ENCODE measurements at places on chromosomes 6 and 20.

DNA sequence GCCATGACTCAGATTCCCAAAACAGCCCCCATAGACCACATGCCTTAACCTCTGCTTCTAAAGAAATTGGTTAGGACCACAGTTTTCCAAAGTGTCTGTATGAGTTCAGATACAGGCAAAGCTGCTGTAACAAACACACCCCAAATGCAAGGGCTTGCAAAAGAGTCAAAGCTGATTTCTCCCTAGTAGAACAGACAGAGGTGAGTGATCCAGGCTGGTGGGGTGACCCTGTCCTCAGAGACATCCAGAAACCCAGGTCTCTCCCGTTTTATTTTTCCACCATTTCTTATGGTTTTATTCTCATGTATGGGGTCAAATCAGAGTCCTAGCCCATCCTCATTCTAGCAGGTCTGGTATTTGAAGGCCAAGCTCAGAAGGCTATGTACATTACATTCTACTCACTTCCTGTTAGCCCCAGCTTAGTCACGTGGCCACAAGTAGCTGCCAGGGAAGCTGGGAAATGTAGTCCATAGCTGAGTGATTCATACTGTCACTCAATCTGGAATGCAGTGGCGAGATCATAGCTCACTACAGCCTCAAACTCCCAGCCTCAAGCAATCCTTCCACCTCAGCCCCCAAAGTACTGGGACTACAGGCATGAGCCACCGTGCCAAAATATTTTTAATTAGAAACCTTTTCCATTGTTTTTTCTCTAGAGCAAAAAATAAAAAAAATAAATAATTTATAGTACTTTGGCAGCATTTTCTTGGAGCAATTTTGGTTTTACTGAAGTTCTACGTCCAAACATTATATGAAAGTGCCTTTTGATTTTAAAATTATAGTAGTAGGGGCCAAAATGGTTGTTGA lies 175.2 kb downstream of the ZMYND8 start:
- no peak for DNase-seq

DNA sequence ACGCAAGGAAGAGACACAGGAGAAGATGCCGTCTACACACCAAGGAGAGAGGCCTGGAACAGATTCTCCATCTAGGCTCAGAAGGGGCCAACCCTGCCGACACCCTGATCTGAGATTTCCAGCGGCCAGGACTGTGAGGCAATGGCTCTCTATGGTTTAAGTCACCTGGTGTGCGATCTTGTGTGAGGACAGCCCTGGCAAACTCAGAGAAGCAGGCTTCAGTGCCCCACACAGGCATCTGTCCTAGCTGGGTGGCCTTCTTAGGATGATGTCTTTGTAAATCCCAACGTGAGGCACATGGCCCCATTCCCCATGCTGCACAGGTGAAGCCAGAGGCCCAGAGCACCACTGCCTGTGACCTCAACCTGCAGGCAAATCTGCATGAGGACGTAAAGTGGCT lies 87.6 kb upstream of the FRMD1 start:
- no peak for DNase-seq

- DNase-seq = no peak
Measured at GRCh38 chr6:146997062-146997461, 207.2 kb upstream of the STXBP5 start.

DNA sequence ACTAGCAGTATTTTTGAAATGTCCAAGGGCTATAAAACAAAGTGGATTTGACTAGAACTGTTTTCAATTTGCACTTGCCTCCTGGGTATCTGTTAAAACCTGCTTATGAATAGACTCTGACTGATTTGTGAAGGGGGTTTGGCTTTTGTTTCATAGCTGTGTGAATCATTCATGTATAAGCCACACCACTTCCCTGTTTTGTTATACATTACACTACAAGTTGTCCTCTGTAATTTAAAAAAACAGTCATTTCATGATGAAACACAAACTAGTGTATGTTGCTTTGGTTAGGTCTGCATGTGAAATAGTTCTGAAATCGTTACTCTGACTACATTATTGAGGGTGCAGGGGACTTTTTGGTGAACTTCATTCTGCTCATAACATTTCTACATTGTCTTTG lies 121.7 kb downstream of the NKAIN2 start:
- DNase-seq = no peak

- no peak for DNase-seq
Measured at GRCh38 chr6:125953502-125953875, 3.1 kb upstream of the HINT3 start.

DNA sequence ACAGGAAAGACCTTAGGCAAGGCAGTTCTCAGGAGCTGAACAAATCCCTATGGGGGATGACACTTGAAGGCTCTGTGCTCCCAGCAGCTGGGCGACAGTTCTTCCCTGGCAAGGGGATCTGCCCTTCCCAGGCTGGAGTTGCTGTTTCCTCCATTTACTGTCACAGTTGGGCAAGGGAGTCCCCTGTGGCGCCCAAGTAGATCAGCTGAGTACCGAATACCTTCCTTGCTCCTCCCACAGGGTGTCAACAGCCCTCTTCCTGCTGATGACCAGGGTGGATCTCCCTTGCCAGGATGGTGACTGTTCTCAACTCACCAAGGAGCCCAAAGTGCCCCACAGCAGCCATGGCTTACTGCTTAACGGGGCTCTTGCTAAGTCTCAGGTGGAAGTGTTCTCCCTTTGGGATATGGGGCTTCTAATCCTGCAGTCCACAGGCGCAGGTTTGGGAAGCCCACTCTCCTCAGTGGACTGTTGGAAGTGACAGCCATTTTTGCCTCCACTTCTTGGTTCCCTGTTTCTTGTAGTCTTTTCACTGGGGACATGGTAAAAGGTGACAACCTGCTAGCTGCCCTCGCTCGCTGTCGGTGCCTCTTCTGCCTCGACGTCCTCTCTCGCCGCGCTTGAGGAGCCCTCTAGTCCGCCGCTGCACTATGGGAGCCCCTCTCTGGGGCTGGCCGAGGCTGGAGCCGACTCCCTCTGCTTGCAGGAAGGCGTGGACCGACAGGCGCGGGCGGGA lies 5.7 kb upstream of the PSMG4 start:
- no peak for DNase-seq

DNA sequence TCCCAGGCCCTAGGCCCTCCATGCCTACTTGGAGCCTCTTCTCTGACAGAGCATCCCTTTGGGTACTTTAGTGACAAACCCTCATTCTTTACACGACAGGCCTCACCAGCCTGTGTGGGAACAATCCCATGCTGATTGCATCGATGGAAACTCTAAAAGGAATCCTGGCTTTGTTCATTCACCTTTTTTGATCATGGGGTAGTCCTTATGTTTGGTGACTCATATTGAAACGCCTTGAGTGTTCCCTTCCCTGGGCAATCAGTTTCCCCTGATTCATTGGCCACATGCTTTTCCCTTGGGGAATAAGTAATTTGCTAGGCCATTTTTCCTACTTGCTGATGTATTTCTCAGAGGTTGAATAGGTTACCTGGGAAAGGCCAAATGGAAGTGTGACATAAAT lies 14.7 kb upstream of the TNFAIP3 start:
- DNase-seq = no peak

DNA sequence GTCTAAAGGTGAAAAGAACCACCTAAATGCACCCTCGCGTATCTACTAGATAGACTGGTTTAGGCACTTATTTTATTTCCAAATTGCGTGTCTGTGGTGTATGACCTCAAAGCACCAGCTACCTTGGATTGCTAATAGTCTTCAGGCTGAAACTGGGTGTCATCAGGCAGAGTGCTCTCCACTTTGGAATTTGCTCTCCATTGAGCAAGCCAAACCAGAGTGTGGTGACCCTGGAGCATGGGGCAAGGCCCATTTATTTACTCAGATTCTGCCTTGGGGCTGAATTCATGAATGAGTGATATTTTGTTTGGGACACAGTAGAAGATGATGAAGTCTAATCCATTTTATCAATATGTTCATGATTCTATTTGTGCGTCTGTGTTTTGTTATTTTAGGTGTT lies 812.8 kb upstream of the SLC35B3 start:
- no peak for DNase-seq

DNA sequence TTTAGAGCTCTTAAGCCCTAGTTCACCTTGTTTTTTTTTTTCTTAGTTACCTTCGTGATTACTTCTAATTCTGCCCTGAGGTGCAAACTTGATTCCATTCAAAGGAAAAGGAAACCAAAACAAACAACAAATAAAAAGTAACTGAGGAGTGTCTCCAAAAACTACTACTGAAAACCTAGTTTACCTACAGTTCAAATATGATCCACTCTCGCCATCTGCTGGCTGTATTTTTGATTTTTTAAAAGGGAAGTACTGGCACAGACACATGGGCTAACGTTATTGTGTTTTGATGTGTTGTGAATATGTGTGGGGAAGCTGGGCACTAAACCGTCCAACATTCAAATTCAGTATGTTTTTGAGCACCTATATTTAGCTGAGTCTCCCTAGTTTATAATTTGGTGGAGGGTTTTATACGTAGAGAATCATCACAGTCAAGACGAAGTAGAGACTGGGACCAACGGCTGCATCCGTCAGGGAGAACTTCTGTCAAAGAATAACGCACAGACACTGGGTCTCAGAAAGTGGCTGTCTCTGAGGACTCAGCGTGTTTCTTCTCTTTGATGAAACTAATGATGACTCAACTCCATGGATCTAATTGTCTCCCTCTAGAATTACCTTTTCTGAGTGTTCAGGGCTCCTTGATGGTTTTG lies 373.5 kb upstream of the BTBD3 start:
- DNase-seq = peak; percentile 74

DNA sequence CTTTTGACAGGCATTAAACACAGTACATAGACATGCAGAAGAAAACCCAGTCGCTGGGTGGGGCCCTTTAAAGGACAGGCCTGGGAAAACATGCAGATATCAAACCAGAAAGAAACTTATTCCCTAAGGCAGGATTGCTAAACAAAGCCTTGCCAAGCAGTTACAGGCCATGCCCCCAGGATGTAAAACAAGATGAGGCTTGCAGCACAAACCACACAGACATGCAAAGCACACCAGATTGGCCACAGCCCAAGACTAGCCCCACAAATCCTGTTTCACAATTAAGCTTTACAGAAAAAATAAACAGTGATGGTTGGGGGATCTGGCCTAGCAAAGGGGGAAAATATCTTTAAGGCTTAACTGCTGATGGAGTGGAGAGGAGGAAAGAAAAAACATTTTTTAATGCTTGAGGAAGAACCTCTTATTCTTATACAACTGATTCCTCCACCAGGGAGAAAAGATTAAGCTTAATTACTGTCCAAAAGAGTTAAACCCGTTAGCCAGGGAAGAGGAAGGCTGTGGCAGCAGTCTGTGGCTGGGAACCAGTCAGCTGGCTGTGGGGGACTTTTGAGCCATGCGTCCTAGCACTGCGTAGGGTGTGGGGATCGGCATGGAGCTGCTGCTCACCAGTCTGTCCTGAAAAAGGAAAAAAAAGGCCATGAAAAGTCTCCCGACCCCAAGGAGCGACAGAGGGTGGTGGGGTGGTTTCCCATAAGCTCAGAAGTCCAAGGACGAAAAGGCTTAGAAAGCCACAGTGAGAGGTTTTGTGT lies 28.4 kb downstream of the COL19A1 start:
- no peak for DNase-seq

DNA sequence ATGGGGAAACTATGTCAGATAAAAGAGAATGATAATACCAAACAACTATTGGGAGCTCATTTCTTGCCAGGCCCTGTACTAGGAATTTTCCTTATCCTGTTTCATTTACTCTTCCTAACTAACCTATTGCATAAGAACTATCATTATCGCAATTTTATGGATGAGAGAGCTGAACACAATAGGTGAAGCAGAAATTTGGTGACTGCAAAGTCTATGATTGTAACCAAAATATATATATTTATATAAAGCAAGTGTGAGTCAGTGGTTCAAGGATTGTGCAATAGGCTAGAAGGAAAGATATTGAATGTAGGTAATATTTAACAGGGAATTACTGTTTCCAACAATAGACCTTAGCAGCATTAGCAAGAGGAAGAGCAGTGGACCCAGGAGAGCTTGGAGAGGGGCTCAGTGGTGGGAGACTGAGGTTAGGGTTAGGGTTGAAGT lies 181.1 kb upstream of the TENT5A start:
- no peak for DNase-seq

DNA sequence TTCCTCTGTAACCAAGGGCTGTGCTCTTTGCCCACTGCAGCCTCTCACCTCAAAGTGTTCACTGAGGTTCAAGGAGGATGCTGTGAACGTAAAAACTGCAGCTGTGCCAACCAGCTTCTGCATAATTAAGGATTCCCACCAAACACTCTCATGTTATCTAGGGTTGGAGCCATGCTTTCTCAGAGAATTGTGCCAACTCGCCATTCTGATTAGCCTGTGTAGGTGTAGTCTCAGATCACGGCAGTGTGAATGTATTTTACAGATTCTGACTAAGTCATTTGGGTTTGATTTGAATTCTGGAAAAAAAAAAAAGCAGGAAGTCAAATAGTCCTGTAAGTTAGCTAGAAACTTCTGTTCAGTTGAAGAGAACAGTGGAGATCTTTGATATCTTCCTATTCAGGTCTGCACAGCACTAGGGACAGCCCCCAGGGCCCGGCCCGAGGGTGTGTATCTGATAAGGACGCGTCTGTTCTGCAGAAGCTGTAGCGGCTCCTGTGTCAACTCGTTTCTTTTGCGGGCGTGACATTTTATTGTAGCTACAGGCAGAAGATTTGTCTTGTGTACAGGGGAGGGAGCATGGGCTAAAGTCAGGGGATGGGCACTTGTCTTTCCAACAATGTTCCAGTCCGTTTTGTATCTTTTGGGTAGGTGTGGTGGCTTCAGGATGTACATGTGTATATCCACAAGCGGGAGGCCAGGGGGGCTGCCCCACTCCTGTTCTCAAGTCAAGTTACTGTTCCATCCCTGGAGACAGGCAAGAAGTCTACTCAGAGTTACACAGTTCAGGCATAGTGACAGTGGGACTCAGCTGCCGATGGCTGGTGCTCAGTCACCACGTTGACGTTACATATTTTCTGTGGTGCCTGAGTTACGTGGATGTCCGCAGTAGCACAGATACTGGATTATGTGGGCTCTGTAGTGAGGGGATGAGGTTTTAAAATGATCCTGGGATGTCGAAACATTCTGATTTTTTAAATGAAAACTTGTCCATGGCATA lies 12.4 kb downstream of the IRF4 start:
- DNase-seq = no peak

DNA sequence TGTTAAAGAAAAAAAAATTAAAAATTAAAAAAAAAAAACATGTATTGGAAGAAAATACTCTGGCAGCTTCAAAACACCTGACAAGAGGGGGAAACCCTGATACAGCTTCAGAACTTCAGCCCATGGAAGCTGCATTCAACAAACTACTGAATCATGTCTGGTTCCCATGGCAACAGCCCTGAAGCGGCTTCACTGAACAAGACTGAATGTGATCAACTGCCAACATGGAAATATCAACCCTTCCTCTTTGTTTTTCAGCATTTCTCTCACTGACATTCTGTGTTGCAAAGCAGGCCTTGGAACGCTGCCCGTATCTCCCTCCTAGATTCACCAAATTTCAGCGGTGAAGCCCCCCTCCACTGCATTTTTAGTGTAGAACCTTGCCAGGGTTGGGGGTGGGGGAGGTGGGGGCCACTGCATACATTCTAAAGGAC lies 91.3 kb upstream of the SHLD1 start:
- DNase-seq = peak; percentile 64

DNA sequence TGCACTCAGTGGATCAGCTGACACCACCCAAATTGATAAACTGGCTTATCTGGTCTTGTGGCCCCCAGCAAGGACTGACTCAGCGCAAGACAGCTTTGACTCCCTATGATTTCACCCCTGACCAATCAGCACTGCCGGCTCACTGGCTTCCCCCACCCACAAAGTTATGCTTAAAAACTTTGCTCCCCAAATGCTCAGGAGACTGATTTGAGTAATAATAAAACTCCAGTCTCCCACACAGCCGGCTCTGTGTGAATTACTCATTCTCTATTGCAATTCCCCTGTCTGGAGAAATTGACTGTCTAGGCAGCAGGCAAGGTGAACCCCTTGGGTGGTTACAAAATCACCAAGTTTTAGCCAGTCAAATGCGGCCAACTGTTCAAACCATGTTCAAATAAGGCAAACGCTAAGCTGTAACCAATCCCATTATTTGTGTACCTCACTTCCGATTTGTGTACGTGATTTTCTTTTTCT lies 32.5 kb downstream of the SLC22A2 start:
- no peak for DNase-seq

Measured in NCI-H1092 treated with DMSO at 0.1 percent for 48 hours (cell line).